ENCODE measurements at places on chromosomes 2 and 18.

- no peak for DNase-seq
These were observed 67.3 kb upstream of the UPP2 start for GRCh38 chr2:158034198-158034866.

GRCh38 chr18:32480581-32480980, 9.9 kb upstream of the GAREM1 start:
- DNase-seq, result no peak

DNA sequence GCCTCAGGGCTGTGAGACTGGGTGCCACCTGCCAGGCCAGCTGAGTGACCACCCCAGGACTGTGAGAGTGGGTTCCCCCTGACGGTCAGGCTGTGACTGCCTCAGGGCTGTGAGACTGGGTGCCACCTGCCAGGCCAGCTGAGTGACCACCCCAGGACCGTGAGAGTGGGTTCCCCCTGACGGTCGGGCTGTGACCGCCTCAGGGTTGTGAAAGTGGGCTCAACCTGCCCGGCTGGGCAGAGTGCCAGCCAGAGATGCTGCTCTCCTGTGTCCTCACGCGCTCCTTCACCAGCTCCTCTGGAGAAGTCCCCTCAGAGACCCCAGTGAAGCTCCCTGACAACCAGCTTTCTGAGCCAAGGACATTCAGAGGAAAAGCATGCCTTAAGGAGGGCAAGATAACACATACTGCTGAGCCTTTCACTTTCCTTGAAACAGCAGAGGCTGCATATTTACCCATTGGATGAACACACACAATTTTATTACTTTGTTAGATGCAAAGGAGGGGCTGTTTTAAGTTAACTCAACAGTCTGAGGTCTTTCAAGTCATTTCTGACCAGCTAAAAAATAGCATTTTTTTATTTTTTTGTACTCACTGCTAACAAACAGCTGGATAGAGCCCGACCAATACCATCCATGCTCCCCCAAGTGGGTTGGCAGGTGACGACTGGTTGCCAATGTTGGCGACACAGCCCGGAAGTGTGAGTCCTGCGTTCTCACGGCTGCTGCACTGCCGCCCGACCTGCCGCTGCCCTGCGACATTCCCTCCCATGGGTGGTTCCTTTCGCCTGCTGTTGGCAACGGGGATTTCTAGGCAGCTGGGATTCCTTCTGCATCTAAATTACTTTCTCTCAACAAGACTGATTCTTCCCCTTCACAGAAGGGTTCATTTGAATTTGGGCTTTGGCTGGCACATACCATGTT, 70.7 kb downstream of the NDUFA10 start:
- DNase-seq, result no peak

DNA sequence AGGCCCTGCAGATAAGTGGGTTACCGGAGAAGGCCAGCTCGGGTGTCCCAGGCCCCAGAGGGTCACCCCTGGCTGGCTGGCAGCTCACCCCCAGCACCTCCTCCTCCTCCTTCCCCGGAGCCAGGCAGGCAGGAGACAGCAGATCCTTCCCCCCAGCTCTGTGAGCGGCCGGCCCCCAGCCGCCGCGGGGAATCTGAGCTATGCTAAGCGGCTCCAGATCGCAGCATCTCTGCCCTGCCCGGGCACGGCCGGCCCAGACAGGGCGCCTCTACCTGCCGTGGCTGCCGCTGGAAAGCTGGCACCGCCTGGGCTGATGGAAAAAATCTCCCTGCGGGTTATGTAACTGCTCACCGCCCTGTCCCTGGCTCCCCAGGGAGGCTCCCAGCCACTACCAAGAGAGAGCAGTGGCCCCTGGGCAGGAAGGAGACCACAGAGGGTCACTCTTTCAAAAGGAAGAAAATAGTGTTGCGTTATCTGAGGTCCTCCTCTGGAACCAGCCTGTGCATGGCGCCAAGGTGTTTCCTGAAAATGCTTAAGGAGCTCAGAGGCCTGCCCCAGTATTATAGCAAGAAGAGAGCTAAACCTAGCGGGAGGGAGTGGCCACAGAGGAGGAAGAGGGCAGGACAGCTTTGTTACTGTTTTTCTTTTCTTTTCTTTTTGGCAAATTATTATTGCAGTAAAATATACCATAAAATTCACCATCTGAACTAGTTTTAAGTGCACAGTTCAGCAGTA, 179.0 kb downstream of the SMAD7 start:
- no peak for DNase-seq

Data from stimulated activated CD4-positive, alpha-beta T cell treated with anti-CD3 and anti-CD28 coated beads, Interleukin-12 subunit alpha, Interleukin-12 subunit beta, amount 100 ng/mL, for 4 hours (primary cell).